Fibroblast of pulmonary artery (primary cell): ENCODE measurements at places on chromosomes 11 and 22.

DNA sequence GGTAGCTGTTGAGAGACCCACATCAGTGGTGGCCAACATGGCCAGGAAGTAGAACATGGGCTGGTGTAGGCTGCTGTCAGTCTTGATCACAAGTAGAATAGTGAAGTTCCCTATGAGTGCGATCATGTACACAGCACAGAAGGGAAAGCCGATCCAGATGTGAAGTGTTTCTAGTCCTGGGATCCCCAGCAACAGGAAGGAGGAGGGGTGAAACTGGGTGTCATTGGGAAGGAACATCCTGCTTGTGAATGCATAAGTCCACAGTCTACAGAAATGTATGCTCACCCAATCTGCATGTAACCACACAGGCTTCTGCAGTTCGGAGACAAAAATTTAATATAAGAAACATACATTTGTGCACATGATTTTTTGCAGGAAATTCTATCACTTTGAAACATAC is at the start of gene OR52E2:
Gene OR52E2 (minus strand): TSS at position 237 of the 400 bp plus-strand sequence. CDS start 0 bp downstream, at position 237.
- no peak for DNase-seq

GRCh38 chr11:128886406-128887124 is 4.6 kb upstream of the KCNJ5 start:
- no peak for DNase-seq

DNA sequence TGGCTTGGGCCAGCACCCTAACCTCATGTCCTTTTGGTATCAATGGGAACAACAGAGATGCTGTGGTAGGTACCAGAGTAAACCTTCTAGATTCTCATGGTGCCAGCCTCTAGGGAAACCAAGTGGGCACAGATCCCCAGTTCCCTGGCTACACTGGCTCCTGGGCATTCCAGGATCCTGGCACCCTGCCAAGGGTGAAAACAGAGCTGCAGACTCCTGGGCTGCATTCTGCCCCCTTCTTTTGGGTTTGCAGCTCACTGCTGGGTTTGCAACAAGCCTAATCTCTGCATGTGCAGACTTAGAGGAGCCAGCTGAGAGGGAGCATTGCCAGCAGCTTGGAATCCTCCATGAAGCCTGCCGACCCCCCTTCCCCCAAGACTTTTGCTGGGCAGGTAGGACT is 30.6 kb downstream of the PRDM11 start:
- DNase-seq: no peak

DNA sequence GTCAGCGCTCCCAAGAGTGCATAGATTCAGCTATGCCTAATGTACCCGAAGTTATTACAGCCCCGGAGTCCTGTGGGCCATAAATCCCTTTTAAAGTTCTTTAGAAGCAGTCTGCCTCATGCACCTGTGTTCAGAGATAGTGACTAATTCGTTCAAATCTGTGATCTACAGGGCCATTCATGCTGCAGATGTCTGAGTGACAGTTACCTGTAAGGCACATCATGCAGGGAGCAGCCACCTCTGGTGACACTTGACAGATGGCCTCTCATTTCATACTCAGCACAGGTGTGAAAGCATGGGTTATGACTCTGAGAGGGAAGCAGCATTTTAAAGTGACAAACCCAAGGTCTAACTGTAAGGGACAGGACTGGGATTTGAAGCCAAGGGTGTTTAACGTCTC is 2.4 kb upstream of the E2F8 start:
- no peak for DNase-seq

- DNase-seq: no peak
Observed at GRCh38 chr22:49923445-49923844, 5.0 kb downstream of the CRELD2 start.

DNA sequence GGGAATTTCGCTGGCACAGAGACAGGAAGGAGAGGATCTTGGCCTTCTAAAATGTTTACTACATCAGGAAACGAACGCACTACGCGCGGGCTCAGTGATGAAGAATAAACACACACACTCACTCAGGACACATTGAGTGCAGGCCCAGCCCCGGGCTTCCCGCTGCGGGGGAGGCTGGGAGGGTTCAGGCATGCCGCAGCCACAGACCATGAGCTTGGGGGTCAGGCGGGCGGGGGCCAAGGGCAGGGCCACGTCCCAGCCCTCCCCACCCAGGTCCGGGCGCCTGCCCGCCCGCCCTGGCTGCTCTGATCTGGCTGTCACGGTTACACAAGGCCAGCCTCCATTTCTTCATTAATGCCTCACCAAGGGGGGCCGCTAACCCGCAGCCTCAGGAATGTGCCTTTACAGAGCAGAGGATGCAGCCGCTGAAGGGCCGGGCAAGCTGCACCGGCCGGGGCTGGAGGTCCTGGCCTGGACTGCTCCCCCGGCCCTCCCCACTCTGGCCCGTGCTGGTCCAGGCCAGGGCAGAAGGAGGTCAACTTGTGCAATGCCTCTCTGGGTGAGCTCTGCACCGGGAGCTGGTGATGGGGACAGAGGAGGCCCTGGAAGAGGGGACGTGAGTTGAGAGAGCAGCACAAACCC is 41.7 kb downstream of the IGF2 start:
- peak; percentile 81 for DNase-seq

- no peak for DNase-seq
Observed at GRCh38 chr22:49928185-49928495, 9.7 kb downstream of the CRELD2 start.

DNA sequence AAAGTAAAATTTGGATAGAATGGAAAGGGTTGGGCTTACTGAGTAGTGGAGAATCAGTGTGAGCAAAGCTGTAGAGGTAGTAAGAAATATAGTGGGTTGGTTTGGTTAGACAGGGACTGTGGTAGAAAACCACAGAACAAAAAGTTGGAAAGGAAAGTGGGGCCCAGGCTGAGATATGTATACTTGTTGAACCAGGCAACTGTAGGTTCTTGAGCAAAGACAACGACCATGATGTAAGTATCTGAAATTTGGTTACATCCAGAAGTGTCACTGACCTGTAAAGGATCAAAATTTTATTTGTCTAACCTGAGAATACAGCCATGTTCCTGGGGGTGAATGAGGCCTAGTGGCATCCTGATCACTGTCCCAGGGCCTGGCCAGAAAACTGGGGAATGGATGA is 114.1 kb downstream of the STIM1 start:
- no peak for DNase-seq

DNA sequence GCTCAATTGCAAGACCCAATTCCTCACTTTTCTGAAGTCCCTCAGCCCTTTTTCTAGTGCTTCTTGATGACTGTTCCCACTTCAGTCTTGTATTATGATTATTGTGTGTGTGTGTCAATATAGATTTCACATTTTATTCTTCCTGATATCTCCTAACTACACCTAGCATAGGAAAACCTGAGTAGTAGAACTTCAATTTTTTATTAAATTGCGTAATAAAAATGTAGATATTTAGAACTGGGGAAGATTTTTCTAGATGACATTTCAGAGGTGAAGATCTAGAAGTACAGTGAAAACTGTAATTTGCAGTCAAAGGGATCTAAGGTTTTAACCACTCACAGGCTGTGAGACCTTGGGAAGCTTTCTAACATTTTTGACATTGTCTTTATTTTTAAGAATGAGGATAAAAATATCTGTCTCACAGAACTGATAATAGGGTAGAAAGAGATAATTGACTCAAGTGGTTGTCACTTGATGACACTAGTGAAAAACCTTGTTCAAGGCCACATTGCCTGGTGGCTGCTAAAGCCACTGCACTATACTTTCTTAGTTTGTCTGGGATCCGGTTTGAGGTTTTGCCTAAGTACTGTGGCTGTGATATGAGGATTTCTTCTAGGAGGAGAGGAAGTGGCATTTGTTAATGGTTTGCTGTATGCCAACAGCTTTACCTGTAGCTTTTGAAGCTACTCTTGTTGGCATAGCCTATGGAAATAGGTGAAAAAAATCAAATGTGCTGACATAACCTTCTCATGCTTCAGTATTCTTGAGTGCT is 32.2 kb upstream of the SESN3 start:
- DNase-seq: no peak

- DNase-seq: peak; percentile 94
Observed at GRCh38 chr22:20079745-20080444, at the start of gene DGCR8. Gene DGCR8 (plus strand): TSS chr22:20080241. CDS start chr22:20085964, 5,723 bp downstream.

DNA sequence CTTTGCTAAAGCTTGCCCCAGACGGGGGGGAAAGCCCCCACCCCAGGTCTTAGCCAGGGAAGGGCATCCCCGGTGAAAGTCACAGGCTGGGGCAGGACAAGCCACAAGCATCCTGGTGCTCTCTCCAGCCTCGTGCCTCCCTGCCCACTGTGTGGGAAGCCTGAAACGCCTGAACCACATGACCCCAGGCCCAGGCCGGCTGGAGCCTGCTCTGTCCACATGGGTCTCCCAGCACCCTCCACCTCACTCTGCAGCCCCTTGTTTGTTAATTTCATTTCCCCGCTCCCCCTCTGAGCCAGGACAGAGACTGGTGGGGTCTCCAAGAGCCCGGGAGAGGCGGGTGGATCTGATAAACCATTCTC is 58.3 kb upstream of the TCF20 start:
- no peak for DNase-seq

- no peak for DNase-seq
Observed at GRCh38 chr22:40727964-40728615, 48.8 kb downstream of the MCHR1 start.

GRCh38 chr11:126137136-126137535 is 74.3 kb downstream of the RPUSD4 start:
- DNase-seq: peak; percentile 32

- DNase-seq: peak; percentile 59
Observed at GRCh38 chr11:108914981-108915380, 250.1 kb downstream of the DDX10 start.

DNA sequence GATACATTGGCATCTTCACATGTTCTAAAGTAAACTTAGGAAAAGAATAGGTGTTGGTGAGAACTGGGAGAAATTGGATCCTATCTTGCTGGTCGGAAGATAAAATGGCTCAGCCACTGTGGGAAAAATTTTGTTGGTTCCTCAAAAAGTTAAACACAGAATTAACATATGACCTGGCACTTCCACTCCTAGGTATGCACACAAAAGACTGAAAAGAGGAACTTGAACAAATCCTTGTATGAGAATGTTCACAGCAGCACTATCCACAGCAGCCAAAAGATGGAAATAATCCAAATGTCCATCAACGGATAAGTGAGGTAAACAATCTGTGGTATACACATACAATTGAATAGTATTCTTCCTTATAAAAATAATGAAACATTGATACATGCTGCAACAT is 4.8 kb upstream of the TPH1 start:
- DNase-seq: no peak

GRCh38 chr22:23187211-23187610 is 6.9 kb downstream of the BCR start:
- DNase-seq: no peak

GRCh38 chr11:15645201-15645600 is 530.5 kb downstream of the INSC start:
- no peak for DNase-seq

DNA sequence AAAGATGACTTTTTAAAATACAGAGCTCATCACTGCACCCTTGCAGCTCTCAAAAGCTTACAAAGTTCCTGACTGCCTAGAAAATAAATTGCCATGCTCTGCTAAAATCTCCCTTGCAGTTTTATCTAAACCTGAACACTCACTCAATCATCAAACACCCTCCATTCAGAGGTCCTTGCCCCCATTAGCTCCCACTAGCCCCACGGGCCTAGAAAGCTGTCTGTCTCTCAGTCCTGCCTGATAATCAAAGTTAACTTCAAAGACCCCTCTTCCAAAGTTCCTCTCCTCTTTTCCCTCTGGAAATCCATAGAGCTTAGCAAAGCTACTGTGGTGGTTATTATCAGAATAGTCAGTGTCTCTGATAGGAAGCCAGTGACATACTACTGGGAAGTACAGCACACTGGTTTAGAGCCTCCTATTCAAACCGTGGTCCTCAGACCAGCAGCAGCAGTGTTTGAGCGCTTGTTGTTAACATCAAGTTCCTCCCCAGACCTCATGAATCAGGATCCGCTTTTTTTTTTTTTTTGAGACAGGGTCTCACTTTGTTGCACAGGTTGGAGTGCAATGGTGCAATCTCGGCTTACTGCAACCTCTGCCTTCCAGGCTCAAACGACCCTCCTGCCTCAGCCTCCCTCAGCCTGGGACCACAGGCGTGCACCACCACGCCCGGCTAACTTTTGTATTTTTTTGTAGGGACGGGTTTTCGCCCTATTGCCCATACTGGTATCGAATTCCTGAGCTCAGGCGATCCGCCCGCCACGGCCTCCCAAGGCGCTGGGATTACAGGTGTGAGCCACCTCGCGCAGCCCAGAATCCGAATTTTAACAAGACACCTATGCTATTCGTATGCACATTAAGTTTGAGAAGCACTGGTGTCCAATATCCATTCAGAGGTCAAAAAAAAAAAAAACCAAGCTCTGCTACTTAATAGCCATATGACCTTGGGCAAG is 1.2 kb downstream of the NDUFC2 start:
- DNase-seq: no peak

DNA sequence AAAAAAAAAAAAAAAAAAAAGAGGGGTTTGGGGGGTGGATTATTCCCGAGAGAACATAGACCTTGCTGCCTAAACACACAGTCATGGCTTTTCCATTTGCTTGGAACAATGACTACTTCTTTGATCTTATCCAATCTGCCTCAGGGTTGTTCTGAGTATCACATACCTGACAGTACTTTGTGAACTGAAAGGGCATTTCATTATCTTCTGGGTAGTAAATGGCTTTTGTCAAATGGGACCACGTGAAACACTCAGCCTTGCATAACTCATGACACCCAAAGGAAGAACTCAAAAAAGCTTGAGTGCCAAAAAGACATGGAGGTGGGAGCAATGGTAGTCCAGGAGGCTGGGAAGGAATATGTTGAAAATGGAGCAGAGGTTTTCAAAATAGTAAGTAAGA is 123.2 kb upstream of the BID start:
- DNase-seq: no peak

DNA sequence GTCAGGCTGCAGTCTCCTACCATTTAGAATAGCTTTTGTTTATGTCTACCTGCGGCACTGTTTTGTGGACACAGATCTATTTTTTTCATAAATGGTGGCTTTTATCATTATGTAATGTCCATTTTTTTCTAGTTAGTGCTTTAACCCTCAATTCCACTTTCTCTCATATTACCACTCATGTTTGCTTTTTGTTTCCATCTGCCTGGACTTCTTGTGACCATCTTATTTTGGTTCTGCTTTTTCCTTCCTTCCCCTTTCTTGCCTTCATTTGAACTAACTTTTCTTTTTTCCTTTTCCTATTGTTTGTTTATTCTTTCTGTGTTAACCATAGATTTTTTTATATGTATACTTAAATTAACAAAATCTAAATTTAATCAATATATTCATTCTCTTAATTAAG is 98.5 kb upstream of the SLC22A12 start:
- DNase-seq: no peak

DNA sequence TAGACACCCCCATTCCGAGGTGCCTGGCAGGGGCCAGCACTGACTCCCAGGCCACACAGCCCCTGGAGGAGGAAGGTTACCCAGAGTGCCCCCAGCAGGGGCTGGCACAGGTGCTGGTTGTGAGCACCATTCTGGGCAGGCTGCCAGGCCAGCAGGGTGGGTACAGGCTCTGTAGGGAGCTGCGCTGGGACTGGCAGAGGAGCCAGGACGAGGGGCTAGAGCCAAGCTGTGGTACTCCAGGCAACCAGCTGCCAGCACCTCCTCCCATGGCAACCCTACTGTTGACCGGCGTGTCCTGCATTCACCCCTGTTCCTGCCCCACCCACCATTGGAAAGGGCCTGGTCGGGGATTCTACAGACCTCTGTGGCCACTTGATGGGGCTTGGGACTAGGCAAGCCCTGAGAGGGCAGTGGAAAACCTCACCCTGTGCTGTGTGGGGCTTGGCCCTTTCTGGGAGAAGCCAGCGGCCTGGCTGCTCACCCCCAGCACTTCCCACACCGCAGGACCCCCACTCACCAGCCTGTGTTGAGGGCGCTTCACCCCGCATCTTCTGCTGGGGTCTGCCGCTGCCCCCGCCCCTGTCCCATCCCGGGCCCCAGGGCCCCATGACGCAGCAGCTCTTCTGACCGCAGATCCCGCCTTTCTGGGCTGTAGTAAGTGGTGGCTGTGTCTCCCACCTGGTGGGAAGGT is 1.9 kb downstream of the CLDN5 start:
- no peak for DNase-seq
